ENCODE measurements at places on chromosomes 2 and 18. TPM values are rescaled to one million over a fixed set of nuclear protein-coding genes. Genes with fewer than 3 reads are reported as not detected.

TXNDC2 gene
- 0.21 TPM for total RNA-seq

DNA sequence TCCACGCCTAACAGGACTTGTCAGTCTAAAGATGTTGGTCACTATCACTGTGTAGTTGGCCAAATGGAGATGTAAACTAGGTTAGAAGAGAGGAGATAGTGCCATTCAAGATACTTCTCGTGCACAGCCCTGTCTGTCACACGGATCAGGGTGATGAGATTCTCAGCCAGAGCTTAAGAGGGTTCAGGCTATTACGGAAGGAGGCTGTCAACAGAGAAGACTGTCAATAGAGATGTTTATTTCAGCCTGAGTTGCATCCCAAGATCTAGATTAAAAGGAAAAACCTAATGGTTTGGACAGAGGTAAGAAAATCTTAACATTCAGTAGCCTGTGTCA is 83.4 kb downstream of the AAK1 start:
- no peak for DNase-seq

DNA sequence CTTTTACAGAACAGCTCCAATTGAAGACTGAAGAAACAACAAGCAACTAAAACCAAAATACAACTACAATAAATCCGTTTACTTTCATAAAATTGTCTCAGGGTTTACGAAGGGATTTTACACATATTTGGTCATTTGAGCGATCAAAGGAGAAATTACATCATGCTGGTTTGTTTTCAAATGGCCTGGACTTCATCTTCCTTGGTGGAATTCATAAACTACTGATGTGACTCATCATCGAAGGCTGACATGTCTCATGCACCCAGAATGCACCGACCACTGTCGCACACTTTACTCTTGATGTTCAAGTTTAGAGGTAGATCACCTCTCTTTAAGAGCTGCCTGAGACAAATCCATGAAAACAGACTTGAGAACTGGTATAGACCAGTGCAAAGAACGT is 25.6 kb upstream of the PMAIP1 start:
- no peak for DNase-seq

SNED1 gene
- 53.5 TPM for total RNA-seq

- DNase-seq, result no peak
Measured at GRCh38 chr18:49652881-49653724, 91.2 kb downstream of the LIPG start.

GRCh38 chr2:179936654-179937053 is 70.4 kb downstream of the CWC22 start:
- peak; percentile 41 for DNase-seq

UCN gene
- 3.4 TPM for total RNA-seq

ABCB6 gene
- total RNA-seq, result 43.2 TPM

- DNase-seq, result no peak
Measured at GRCh38 chr18:43501099-43501498, 223.8 kb upstream of the SYT4 start.

GRCh38 chr2:65605743-65606058 is 173.3 kb upstream of the SPRED2 start:
- DNase-seq, result no peak

- DNase-seq, result peak; percentile 65
Measured at GRCh38 chr2:33216508-33217182, 259.8 kb upstream of the RASGRP3 start.

ZBTB14 gene
- 5.9 TPM for total RNA-seq

DNA sequence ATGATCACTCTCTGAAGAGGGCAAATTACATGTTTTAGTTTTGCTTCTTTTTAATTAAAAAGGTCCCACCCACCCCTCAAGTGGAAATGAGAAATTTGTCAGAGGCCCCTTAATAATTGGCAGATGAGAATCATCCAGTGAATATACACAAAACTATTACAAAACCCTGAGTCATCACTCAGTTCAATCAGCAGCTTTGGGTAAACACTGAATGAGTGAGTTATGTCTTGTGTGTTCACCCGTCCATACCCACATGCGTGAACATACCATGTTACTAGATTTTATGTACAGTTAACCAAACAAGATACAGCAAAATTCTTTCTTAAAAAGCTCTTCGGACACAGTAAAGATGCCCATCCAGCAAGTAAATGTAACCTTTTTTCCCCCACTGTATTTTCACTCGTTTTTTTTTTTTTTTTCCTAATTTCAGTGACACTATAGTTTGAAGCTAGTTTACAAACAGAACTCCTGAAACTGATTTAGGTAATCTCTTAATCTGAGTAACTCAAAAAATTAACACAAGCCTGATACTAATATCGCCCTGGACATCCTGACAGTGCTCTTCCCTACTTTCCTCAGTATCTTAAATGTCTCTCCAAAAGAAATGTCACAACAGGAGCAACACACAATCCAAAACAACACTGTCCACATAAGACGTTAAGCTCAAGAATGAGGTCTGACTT is 1.4 kb downstream of the PSME4 start:
- DNase-seq, result no peak

GRCh38 chr2:185245216-185245615 is 493.4 kb upstream of the FSIP2 start:
- DNase-seq, result no peak

DNA sequence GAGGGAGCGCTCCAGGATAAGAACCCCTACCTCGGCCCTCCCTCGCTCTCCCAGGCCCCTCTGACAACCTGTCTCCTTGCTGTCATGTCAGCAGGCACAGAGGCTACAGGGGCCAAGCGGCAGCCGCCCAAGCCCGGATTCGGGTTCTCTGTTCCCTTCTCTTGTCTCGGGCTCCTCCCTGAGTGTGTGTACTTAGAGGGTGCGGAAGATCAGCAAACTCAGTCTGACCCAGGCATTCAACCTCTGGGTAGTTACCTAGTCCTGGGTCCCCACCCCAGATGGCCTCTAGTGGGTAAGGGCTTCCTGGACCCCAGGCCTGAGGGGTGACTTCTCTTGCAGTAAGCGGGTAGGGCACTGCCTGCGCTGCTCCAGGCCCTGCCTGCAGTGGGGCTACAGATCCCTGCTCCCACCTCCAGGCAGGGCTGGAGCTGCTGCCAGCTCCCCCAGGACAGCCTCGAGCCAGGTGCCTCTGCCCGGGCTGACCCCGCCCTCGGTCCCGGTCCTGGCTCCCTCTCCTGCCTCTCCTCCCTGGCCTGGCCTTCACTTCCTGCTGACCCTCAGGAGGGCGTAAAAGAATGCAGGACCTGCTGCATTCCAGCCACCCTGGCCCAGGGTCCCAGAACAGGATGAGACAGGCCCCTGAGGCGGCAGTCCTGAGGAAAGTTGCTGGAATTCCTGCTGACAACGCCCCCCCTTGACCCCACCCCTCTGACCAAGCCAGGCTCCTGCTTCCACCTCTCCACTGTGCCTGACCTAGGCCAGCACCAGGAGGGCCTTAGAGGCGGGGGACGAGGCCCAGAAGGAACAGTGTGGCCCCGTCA is 22.0 kb downstream of the GPC1 start:
- DNase-seq, result no peak

GRCh38 chr2:68386365-68386764 is 21.3 kb downstream of the PLEK start:
- no peak for DNase-seq

CLHC1 gene
- total RNA-seq, result 5.9 TPM

ATP5F1A gene
- total RNA-seq, result 1,012 TPM

CRACDL gene
- 2.1 TPM for total RNA-seq

- DNase-seq, result no peak
Measured at GRCh38 chr2:43749583-43749982, 24.3 kb upstream of the DYNC2LI1 start.

DNA sequence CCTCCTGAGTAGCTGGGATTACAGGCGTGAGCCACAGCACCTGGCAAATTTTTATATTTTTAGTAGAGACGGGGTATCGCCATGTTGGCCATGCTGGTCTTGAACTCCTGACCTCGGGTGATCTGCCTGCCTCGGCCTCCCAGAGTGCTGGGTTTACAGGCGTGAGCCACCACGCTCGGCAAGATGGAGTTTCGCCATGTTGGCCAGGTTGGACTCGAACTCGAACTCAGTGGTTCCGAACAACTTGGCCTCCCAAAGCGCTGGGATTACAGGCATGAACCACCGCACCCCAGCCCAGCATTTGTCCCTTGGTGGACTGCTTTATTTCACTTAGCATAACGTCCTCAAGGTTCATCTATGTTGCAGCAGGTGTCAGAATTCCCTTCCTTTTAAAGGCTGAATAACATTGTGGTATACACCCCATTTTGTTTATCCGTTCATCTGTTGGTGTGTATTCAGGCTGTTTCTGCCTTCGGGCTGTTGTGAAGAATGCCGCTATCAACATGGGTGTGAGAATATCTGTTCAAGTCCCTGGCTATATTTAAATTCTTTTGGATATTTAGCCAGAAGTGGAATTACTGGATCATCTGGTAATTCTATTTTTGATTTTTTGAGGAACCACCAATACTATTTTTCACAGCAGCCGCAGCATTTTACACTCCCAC is 1.2 kb upstream of the CENPA start:
- DNase-seq, result no peak

- no peak for DNase-seq
Measured at GRCh38 chr2:110829413-110830146, 97.2 kb downstream of the ACOXL start.

- DNase-seq, result no peak
Measured at GRCh38 chr2:239644011-239644410, 243.2 kb upstream of the HDAC4 start.

GMCL1 gene
- total RNA-seq, result 10.7 TPM

SGO2 gene
- total RNA-seq, result 7.1 TPM

GRCh38 chr2:38293152-38293865 is 83.8 kb downstream of the ATL2 start:
- no peak for DNase-seq

VSNL1 gene
- total RNA-seq, result 22.7 TPM

- DNase-seq, result no peak
Measured at GRCh38 chr2:23367760-23368159, 17.2 kb upstream of the KLHL29 start.

GRCh38 chr2:231339316-231339715 is 56.2 kb upstream of the B3GNT7 start:
- no peak for DNase-seq

GRCh38 chr2:42105330-42106256 is 57.8 kb downstream of the PKDCC start:
- DNase-seq, result no peak

ARHGAP28 gene
- total RNA-seq, result 11.5 TPM

DNA sequence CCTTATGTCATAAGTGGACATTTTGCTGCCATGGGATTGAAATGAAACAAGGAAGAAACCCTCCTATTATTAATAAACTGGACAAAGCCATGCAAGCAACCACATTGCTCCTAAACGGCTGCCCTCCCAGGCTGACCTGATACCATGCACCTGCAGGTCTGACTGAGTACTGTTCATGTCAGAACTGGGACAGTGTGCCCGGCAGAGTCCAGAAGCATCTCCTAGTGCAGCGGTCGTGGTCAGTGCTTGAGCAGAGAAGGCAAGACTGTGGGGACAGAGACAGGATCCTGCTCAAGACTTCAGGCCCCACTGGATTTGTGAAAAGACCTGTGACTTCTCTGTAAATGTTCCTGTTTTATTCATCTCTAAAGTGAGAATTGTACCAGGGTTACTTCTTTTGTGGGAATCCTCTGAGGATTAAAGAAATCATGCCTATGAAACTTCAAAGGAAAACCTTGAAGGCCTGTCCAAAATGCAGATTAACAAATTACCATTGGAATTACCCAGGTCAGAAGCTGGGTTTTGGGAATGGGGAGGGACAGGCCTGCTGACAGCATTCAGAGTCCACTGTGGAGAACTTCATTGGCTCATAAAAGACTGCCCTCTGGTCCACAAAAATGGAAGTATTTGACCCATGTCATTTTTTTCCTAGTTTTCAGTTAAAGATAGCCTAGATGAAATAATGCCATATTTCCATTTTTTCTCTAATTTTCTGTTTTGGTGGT is 13.9 kb downstream of the RNF144A start:
- DNase-seq, result no peak

DNA sequence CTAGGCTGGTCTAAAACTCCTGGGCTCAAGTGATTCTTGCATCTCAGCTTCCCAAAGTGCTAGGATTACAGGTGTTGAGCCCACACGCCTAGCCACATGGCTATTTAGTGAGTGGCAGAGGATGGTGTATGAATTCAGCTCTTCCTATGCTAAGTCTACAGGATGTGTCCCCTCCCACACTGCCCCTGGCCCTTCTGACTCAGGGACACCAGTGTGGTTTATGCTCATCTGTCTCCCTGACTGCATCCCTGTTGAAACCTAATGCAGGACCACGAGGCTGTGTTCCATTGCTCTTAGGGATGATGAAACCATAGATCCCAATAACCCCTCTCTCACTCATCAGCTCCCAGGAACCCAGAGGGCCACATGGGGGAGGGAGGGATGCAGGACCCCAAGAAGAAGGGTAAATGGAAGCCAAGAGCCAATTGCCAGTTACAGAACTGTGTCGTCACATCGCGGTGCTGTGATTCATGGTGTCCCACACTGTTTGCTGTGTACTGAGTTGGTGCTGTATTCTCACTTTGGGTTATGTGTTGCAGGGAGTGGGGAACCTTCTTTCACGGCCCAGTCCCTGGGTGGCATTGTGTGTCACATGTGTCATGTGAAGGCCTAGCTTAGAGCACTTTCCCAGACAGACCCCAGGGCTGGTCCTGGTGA is 102.9 kb upstream of the HAAO start:
- DNase-seq, result no peak

DNA sequence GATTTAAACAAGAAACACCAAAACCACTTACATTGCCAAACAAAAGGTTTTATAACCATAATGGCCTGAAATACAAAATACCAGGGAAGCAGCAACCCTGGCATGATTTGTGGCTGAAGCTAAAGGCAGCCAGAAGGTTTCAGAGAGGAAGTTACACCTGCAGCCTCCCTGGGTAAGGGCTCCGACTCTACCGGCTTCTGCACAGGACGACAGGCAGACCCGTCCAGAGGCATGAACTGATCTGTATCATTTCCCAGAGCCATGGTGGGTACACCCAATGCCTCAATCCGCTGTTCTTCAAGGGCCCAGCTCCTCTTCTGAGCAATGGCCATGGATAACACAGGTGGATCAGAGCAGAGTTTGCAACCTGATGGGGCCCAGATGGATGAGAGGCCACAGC is 71.6 kb downstream of the PXDN start:
- no peak for DNase-seq

Data from adrenal gland (tissue), 19 donors.